ENCODE measurements at places on chromosomes 3 and 15.

- peak; percentile 25 for DNase-seq
Observed at GRCh38 chr3:151203051-151203420, at the start of gene GPR171. Gene GPR171 (minus strand): TSS chr3:151203216. CDS start chr3:151199386, 3,830 bp downstream.

DNA sequence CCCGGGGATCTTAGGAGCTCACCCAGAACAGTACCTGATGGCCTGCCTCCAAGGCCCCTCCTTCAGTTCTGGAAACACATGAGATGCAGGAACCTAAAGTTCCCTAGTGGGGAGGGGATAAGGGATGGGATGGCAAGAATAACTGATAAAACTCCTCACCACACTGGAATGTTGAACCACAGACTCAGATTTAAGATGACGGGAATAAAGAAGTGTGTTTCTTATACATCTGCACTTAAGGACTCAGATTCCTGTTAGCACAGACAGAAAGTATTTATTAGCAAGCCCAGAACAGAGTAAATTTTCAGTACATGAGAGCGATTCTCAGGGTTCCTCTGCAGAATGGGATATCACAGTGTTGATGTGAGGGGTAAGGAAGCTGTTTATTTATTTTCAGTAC lies 245.2 kb downstream of the TLE3 start:
- no peak for DNase-seq

GRCh38 chr3:76010252-76010651 lies 224.9 kb upstream of the ZNF717 start:
- DNase-seq, result no peak

GRCh38 chr3:42447481-42447880 lies 37.1 kb upstream of the LYZL4 start:
- no peak for DNase-seq

DNA sequence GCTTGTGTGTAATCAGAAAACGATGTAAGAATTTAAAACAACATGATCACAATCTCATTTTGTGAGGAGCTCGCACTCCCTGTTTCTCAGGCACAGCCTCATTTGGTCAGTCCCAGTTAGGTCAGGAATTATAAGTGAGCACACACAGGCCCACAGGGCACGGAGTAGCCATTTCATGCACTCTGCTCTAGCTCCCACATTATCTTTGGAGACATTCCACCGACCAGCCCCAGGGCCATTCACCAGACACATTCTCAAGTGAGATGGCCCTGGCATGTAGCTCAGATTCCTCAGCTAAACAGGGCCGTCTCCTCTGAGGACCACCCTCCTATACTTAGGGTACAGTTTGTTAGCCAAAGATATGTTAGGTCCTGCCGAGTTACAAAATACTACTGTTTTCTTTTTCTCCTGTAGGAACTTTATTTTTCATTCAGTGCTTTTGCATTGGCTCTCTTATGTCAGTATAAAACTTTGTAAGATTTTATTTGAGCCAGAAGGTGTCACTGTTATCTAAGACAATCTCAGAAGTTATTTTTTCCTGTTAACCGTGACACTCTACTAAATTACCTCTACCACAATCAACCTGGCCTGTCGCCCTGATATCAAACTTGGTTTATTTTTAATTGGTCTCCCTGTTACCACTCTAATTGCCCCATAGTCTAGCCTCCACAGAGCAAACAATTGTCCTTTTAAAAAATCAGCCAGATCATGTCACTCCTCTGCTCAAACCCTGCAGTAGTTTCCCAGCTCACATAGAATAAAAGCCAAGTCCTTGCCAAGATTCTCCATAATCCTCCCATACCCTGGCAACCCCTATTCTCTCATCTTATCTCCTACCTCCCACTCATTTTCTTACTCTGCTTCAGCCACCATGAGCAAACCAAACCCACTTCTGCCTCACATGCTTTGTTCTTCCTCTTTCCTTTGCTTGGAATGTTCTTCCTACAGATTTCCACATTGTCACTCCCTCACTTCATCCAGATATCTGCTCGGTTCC lies 105.7 kb downstream of the PPP2R3A start:
- DNase-seq, result no peak

- no peak for DNase-seq
Observed at GRCh38 chr3:142943870-142944269, 19.6 kb downstream of the PAQR9 start.

- no peak for DNase-seq
Observed at GRCh38 chr3:184773283-184774186, 38.4 kb upstream of the VPS8 start.

GRCh38 chr3:158918008-158918407 lies 116.2 kb downstream of the MFSD1 start:
- no peak for DNase-seq

DNA sequence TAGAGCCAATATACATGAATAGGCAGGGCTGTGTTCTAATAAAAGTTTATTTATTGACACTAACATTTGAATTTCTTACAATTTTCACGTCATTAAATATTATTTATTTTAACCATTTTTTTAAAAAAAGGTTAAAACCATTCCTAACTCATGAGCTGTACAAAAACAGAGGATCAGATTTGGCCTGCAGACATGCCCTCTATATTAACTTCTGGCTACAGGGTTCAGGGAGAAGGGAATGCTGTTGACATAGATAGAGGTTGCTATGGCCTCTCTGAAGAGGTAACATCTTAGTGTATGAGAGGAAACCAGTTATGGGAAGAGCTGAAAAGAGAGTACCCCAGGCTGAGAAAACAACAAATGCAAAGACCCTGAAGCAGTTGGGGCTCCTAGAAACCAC lies 19.1 kb upstream of the RAP2B start:
- DNase-seq, result no peak

GRCh38 chr3:55880357-55880756 lies 393.3 kb upstream of the WNT5A start:
- DNase-seq, result no peak

DNA sequence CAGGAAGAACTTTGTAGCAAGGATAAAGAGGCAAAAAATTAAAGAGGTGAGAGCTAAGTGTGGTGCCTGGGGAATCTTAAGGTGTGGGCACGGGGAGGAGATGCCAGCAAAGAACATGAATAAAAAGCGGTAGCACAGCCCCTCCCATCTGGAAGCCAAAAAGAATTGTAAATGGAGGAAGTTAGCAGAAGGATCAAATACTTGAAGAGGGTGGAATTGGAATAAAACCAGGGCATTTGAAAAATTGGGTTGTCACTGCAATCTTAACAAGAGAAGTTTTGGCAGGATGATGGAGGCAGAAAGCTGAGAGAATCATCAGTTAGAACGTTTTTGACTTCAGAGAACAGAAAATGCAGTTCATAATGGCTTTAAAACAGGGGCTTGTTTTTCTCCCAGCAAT lies 2.4 kb downstream of the CCR2 start:
- DNase-seq, result no peak

GRCh38 chr3:69009559-69010410 lies 3.7 kb downstream of the EOGT start:
- DNase-seq, result no peak

GRCh38 chr3:28590860-28591259 lies 242.2 kb upstream of the AZI2 start:
- no peak for DNase-seq

DNA sequence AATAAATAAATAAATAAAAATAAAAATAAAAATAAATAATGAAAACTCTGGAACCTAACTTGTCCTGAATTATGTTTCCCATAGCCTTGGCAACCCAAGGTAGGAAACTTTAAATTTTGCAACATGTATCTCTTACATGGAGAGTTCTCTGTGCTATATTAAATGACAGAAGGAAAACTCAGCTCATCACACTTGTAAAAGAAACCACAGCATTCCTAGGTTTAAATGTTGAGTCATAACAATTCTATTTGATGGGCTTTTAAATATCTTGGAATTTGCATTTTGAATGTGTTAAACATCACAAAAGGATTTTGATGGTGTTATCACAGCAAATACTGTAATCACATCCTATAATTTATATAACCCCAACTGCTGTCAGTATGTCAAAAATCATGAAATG lies 144.2 kb downstream of the LRTM1 start:
- DNase-seq, result no peak
